Stimulated activated CD8-positive, alpha-beta memory T cell treated with anti-CD3 and anti-CD28 coated beads, Interleukin-4, amount 100 ng/mL, for 48 hours (primary cell): ENCODE measurements at places on chromosomes 16 and 17.

DNA sequence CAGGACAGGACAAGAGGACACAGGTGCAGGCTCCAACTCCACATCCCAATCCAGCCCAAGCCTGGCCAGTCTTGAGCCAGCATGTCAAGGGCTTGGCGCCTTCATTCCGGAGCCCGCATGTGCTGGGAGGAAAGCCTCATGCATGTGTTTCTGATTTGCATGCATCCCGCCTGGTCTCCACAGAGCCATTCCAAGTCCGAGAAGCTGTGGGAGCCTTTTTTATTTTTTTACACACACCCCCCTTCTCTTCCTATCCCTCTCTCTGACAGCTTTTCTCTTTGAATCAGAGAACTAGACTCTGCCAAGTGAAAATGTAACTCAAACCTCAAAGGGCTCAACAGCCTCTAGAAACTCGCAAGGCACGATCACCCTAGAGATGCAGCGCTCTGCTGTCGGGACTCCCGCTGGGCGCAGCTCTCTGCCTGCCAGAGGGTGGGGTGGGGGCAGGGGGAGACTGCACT is 45.1 kb downstream of the NOG start:
- no peak for DNase-seq

GRCh38 chr16:69368866-69369265 is 16.9 kb downstream of the TERF2 start:
- DNase-seq, result no peak

GRCh38 chr16:74456290-74456625 is 35.0 kb upstream of the CLEC18B start:
- no peak for DNase-seq

- DNase-seq, result no peak
These were observed 14.3 kb downstream of the JUP start for GRCh38 chr17:41772218-41772585.

DNA sequence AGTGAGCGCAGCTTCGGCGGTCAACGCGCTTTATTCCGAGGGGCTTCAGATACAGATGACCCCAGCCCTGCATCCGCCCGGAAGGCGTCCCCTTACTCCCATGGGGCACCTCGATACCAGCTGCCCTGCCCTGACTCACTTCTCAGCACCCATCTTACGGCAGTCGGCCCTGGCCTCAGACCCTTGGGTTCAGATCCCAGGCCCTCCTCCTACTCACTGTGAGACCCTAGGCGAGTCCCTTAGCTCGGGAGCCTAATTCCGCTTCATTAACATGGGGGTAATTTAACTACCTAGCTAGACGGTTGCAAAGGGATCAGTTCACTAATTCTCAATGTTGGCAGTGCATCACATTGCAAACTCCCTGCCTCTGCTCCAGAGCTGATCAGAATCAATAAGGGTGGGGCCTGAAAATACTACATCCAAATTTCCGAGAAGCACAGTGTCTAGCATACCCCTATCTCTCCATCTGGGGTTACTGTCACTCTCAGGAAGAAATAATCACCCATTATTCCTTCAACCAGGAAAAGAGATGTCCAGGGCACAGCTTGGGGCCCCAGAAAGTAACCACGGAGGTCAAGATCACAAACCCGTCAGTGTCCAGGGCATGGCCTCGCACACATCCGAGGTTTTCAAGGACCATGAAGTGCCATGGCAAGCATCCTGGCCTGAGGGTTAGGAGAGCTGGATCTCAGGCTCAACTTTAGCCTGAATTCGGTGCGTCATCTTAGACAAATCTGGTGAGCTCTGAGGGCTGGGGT is 415 bp upstream of the FLOT2 start:
- no peak for DNase-seq

- DNase-seq, result peak; percentile 88
These were observed 569 bp upstream of the RABEP2 start for GRCh38 chr16:28925386-28926228.

DNA sequence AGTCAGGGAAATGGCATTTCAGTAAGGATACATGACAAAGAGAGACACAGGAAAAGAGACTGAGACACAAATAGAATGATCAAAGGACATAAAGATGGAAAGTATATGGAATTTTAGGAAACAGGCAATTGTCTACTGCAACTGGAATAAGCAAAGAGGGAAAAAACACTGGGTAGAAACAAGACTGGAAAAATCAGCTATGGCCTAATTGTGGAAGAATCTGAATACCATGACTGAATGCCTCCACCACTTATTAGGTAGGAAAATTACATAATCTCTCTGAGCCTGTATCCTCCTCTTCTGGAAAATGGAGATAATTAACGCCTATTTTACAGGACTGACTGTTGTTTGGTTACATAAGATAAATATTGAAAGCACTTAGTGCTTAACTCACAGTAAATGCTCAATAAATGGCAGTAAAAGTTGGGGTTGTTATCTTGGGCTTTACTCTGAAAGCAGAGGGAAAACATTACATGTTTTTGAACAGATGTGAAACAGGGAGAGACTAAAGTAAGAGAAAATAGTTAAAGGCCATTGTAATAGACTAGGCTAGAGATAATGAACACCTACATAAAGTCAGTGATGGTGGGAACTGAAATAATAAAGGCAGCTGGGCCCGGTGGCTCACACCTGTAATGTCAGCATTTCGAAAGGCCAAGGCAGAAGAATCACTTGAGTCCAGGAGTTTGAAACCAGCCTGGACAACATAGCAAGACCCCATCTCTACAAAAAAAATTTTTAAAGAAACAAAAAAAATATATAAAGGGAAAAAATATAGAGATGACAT is 63.5 kb upstream of the C17orf78 start:
- no peak for DNase-seq

GRCh38 chr17:59315866-59316265 is 15.6 kb upstream of the YPEL2 start:
- DNase-seq, result no peak

DNA sequence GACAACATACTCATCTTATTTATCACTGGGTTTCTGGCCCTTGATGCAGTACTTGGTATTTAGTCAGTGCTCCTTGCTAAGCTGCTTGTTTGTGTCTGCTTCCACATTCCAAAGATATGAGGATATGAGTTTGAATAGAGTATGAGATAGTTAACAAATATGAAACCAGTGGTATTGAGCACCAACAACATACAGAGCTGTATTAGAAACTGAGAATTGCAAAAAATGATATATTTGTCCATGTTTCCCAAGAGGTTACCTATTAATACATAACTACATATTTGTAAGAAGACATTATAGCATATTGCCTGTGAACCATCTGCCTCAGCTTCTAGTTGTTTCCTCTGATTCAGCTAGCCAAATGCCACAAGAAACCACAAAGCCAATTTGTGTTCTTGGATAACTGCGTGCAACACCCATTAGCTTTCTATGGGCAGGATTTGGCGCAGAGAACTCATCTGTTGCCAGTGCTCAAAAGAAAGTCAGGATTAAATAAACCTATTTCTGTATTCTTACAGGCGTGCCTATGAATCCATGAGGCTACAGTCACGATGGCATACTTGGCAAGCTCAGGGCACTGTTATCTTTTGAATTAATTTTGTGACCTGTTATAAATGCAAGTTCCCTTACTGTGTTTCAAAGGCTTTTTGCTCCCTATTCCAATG is 194.4 kb downstream of the MAP2K6 start:
- DNase-seq, result no peak

DNA sequence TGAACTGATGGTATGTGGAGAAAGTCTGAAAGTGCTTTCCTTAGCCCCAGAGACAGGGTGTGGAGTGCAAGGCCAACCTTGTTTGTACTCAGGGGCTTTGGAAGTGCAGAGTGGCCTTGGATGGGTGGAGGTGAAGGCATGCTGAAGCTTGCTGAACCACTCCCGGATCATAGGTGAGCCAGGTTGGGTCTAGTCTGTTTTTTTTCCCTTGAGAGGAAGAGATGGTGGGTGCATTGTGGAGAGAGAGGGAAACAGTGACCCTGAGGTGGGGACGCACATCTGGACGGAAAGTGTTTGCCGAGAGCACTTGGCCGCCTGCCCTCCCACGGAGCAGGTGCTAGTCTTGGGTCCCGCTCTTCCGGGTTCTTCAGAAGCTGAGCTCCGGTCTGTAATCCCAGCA is 12.5 kb downstream of the ABAT start:
- no peak for DNase-seq

- DNase-seq, result no peak
These were observed 42.1 kb downstream of the NT5M start for GRCh38 chr17:17345294-17345597.
